Stimulated activated CD8-positive, alpha-beta memory T cell treated with anti-CD3 and anti-CD28 coated beads, Interleukin-2, amount 100 ng/mL, for 1 hour (primary cell): ENCODE measurements at places on chromosomes 11 and 22.

GRCh38 chr11:19777039-19777376, 64.4 kb downstream of the NAV2 start:
- DNase-seq, result no peak

GRCh38 chr11:82842019-82842418, 58.2 kb downstream of the PRCP start:
- DNase-seq, result no peak

GRCh38 chr11:57269571-57270021, 32.5 kb upstream of the APLNR start:
- no peak for DNase-seq

DNA sequence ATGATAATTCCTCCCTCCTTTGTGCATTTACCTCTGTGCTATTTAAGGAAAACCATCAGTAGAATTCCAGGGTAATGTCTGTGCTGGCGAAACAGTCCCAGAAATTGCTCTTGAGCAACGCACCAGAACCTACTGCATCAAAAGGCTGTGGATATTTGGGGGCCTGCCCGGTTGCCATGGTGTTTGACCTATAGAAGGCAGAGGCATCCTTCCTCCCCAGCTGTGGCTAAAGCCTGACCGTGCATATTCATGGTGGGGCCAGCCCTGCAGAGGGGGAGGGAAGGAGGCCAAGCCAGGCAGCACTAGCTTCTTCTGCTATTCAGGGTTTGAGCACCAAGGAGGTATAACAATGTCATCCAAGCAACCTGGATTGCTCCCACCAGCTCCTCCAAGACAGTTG, 215.0 kb upstream of the E2F8 start:
- no peak for DNase-seq

GRCh38 chr11:729492-730074, 17.7 kb upstream of the TALDO1 start:
- DNase-seq, result no peak

DNA sequence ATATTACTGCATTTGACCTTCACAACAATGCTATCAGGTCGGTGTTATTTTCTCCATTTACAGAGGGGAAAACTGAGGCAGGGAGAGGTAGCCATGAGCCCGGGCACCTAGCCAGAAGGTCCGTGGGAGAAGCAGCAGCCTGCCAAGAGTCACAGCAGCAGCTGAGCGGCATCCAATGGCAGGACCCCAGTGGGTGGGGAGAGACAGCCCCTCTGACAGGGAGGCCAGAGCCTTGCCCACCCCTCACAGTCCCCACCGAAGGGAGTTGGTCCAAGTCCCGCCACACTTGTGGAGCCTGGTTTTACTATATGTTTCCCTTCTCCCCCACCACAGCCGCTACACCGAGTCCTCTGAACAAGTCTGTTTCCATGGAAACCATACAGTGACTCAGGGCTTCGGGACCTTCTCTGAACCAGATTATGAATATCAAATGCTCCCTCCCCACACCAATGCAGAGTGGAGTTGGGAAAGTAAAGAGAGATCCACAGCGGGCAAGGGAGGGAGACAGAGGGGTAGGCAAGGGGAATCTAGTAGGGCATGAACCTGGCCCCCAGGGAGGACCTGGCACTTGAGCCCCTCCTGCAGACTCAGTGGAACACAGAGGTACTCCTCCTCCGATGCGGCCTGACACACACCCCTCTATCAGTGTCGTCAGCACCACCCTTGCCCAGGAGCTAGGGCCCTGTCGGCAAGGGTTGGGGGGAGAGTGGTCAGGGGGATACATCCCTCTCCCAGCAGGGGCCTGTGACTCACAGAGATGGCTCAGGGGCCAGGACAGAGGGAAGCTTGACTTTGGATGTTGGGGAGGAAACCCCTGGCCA, 2.5 kb downstream of the CHST1 start:
- DNase-seq, result no peak

GRCh38 chr11:109432105-109432504, 10.1 kb downstream of the C11orf87 start:
- no peak for DNase-seq

DNA sequence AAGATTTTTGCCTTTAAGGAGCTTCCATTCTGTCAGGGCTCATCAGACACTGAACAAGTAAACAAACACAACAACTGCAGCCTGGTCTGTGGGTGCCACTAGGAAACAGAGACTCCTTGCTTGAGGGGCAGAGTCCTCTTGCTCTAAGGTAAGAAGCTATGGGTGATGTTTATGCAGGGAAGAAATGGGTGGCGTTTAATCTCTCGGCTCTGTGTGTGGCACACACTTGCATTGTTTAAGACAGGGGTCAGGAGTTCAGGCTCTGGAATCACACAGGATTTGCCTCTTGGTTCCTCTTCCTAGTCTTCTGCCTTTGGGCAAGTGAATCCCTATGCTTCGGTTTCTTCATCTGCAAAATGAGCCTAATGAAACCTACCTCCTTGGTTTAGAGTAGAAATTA, 90.3 kb downstream of the PRR5L start:
- DNase-seq, result no peak

DNA sequence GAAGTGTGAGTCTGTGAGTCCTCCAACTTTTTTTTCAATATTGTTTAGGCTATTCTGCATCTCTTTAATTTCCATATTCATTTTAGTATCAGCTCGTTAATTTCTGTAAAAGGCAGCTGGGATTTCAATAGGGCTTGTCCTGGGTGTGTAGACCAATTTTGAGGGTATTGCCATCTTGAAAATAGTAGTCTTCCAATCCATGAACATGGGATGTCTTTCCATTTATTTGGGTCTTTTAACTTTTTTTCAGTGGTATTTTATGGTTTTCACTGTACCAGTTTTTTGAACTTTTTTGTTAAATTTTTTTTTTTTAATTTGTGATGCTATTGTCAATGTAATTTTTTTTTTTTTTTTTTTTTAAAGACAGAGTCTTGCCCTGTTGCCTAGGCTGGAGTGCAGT, 79.5 kb downstream of the ARHGAP8 start:
- DNase-seq, result no peak

DNA sequence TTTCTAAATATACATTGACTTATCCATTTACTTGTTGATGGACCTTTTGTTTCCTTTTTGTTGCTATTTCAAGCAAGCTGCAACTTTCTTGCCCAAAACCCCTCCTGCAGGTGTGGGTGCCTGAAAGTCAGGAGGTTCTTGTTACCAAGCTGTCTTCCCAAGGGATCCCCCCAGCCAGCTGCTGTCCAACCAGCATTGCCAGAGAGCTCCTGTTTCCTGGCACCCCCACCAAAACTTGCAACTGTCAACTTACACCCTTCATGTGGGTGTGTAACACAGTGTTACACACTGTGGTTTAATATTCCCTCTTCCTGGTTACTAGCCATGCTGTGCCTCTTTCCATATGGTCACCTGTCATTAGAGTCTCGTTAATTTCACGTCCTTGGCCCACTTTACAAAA, 1.6 kb upstream of the KRTAP5-1 start:
- DNase-seq, result no peak
